ENCODE measurements at places on chromosomes 16 and 17.

DNA sequence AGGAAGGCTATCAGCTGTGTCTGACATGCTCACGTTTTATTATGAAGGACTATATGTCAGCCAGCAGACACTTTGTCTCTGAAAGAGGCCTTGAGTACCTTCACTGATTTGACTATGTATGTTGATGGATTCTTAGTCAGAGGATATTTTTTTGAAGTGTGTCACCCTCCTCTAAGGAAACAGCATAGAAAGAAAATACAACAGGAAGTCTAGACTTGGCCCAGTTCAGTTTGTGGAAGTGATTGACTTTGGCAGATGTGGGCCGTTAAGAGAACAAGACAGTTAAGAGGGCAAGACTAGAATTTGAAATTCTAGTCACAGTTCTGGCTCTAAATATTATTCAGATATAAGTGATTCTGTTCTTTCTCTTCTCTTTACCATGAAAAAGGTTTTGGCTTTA, 471.5 kb downstream of the CDH8 start:
- DNase-seq: no peak

DNA sequence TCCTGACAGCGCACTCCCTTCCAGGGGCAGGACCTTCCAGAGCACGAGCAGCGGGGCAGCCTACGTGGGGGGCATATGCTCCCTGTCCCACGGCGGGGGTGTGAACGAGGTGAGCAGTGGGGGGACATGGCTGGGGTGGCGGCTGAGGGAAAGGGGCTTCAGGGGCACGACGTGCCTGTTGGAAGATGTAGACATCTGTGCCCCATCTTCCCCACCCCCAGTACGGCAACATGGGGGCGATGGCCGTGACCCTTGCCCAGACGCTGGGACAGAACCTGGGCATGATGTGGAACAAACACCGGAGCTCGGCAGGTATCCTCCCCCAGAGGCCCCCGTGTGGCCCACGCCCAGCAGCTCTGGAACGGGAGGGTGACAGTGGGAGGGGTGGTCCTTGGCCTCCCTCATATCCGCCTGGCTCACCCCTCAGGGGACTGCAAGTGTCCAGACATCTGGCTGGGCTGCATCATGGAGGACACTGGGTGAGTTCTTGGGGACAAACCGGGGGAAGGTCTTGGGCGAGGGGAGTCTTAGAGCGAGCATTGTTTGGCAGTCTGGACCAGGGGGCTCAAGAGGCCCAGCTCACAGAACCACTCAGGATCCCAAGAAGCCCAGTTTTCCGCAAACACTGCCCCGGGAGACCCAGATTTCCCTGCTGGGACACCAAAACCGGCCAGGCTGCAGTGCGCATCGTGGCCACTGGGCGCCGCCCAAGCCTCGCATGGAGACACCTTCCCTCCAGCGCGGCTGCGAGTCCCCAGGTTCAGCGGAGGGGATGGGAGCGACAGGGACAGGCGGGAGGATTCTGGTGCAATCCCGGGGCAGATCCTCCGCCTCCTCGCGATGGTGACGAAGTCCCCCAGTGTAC, 15.7 kb downstream of the ADAM11 start:
- DNase-seq: peak; percentile 82

DNA sequence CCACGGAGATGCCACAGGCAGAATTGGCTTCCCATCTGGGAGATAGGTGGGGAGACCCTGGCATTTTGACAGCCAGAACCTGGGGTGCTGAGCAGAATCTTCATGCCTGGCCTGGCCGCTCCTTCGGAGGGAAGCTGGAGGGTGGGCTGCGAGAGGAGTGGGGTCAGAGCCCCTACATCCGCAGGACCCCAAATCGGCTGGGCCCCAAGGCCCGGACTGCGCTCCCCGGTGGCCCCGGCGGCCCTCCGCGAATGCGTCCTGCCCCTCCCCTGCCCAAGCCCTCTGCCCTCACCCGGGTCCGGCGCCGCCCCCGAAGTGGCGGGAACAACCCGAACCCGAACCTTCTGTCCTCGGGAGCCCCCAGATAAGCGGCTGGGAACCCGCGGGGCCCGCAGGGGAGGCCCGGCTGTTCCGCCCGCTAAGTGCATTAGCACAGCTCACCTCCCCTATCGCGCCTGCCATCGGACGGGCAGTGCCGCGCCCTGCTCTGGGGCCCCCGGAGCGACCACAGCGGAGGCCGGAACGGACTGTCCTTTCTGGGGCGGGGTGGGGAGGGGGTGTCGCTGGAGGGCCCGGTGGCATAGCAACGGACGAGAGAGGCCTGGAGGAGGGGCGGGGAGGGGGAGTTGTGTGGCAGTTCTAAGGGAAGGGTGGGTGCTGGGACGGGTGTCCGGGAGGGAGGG, 850 bp upstream of the PNMT start:
- no peak for DNase-seq

DNA sequence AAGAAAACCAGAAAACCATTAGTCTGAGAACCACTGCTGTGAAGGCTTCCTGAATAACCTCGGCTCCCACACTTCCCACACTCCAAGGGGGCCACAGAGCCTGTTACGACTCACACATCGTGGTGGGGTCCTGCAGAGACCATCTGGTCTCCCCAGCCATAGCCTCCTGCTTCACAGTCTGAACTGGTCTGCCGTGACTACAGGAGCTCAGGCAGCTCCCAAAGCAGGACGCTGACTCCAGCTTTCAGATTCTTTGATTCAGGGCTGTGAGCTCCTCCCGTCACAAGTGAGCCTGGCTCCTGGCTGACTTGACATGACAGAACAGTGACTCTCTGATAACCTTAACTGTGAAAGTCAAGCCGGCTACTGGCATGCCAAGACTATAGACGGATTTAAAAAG, 37.8 kb downstream of the CYB5D2 start:
- DNase-seq: no peak

GRCh38 chr17:70137451-70138230, 31.7 kb upstream of the KCNJ2 start:
- DNase-seq: peak; percentile 15

GRCh38 chr17:29292992-29293889, 707 bp downstream of the NUFIP2 start:
- DNase-seq: peak; percentile 46

DNA sequence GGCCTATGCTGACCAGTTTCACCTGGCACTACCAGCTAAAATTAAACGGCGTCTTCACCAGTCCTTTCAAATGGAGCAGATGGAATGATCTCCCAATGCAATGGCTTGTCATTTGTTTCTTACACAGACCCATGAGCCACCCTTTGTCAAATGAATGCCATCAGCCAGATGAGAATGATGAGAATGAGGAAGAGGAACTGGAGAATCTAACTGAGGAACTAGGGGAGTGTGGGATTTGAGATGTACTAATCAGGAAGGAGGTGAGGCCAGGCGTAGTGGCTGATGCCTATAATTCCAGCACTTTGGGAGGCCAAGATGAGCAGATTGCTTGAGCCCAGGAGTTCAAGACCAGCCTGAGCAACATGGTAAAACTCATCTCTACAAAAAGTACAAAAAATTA, 116.4 kb downstream of the HS3ST3A1 start:
- no peak for DNase-seq

DNA sequence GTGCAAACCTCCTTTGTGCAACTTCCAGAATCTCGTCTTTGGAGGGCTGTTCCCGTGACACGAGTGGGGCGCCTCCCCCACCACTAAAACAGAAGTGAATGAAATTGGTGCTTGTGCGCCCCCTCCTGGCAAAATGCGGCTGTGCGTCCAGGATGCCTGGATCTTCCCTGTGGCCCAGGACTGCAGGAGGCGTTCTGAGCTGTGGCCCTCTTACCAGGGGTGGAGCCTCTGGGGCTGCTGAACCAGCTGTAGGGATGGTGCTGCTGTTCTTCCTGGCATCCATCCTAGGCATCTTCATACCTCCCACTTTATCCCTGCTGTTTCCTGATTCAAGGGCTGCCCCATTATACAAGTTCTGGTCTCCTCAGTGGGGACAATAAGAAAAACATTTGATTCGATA, 18.5 kb upstream of the NAGLU start:
- peak; percentile 72 for DNase-seq

GRCh38 chr17:82370471-82371332, 863 bp upstream of the UTS2R start:
- DNase-seq: no peak

- no peak for DNase-seq
Measured at GRCh38 chr17:40443988-40444899, 994 bp downstream of the IGFBP4 start.

DNA sequence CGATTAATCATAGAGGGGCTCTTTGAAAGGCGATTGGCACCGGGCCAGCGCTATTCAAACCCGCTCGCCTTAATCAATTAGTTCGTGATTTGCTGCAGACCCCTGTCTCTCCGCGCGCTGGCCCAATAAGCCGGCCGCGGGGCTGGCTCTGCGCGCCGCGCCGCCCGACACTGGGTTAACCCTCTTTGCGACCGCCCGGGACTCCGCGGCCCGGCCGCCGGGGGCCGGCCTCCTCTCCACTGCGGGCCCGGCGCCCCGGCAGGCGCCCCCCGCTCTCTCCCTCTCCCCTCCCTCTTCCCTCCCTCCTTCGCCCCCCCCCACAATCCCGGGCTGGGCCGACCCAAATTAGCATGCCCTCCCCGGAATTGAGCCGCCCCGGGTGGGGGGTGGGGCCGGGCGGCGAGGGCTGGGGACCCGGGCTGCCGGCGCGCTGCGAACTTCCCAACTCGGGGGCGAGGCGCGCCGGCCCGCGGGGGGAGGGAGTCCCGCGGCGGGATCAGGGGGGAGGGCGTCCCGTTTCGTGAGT, 428 bp upstream of the SALL1 start:
- DNase-seq: no peak

- DNase-seq: no peak
Measured at GRCh38 chr17:80730739-80731138, 186.1 kb downstream of the RPTOR start.

- DNase-seq: no peak
Measured at GRCh38 chr16:63283721-63284120, 1247.5 kb upstream of the CDH8 start.

GRCh38 chr16:57781349-57781740, 20.9 kb downstream of the KIFC3 start:
- no peak for DNase-seq

- DNase-seq: no peak
Measured at GRCh38 chr17:80360396-80360795, 54.6 kb upstream of the ENDOV start.

DNA sequence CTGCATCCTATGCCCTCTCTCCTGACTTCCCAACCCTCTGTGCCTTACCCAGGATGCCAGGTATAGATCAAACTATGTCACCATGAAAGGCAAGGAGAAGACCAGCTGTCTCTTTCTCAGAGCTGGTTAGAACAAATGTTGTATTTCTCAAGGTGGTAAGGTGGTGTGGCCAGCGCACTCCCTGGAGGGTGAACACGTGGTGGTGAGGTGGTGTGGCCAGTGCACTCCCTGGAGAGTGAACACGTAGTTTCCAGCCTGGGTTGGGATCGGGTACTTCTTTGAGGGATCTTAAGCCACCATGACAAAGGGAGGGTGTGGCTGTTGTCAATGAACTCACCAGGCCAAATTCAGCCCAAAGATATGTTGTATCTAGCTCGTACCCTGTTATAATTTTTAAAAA, 26.8 kb downstream of the KATNIP start:
- DNase-seq: no peak

GRCh38 chr17:80212962-80213642, 7.0 kb downstream of the SGSH start:
- DNase-seq: no peak

DNA sequence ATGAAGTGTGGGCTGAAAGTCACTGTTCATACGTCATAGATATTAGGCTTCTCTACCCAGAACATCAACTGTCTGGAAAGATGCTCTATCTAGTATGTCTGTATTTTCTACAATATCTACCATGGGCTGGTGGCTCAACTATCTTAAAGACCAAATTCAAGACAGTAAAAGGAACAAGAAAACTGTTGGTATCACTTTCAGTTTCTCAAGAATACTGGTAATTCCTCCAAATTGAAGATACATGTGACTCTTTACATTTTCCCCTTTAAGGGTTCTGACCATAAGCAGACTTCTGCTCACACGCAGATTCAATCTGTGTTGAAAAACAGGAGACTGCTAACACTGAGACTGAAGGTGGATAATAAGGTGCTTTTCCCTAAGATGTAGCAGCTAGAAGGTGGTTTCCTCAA, 24.2 kb downstream of the XPO6 start:
- no peak for DNase-seq

GRCh38 chr16:85004587-85005205, 6.6 kb downstream of the ZDHHC7 start:
- DNase-seq: no peak

DNA sequence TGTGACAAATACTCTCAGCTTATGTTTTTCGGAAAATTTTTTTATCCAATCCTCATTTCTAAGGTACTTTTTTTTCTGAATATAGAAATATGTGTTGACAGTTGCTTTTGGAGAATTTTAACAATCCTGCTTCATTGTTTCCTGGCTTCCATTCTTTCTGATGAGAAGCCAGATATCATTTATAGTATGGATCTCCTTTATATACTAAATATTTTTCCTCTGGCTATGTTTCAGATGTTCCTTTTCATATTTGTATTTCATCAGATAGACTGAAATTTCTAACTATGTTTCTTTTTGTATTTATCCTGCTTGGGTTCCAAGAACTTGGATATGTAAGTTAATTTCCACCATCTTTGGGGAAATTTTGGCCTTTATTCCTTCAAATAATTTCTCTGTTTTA, 138.9 kb upstream of the CDH11 start:
- DNase-seq: no peak

GRCh38 chr17:75001915-75002843, 10.3 kb upstream of the MRPL58 start:
- DNase-seq: no peak

- no peak for DNase-seq
Measured at GRCh38 chr16:52740766-52741165, 193.8 kb upstream of the TOX3 start.

- no peak for DNase-seq
Measured at GRCh38 chr17:8287651-8288335, 677 bp upstream of the RANGRF start.

GRCh38 chr17:5513628-5514027, 27.3 kb downstream of the MIS12 start:
- DNase-seq: no peak

DNA sequence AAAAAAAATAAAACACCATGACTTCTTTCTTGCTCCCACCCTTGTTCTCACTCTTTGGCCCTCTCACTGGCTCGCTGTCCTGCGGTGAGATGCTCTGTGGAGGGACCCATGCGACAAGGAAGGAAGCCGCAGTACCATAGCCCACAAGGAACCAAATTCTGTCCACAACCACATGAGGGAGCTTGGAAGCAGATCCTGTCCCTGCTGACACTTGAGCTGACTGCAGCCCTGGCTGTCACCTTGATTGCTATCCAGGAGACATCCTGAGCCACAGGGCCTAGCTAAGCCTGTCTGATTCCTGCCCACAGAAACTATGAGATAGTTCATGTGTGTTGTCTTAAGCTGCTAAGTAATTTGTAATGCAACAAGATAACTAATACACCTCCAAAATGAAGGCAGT, 4.8 kb upstream of the MT2A start:
- no peak for DNase-seq
